NCI-H187 treated with DMSO at 0.1 percent for 48 hours (cell line): ENCODE measurements at places on chromosomes 1 and 21.

DNA sequence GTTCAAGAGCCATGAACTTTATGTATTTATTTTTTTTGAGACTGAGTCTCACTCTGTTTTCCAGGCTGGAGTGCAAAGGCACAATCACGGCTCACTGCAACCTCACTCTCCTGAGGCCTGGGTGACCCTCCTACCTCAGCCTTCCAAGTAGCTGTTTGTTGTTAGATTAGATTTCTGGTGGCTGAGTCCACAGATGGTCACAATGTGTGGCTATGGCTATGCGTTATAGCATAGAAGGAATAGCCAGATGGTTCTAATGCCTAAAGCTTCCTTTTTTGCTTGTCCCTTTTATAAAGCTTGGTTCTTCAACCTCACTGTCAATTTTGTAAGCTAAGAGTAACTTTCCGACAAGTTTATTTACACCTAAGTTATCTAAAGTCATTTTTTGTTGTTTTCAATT, 62.3 kb upstream of the FMN2 start:
- no peak for DNase-seq

- DNase-seq = no peak
These were observed 798 bp downstream of the ZBED6 start for GRCh38 chr1:203796236-203796605.

DNA sequence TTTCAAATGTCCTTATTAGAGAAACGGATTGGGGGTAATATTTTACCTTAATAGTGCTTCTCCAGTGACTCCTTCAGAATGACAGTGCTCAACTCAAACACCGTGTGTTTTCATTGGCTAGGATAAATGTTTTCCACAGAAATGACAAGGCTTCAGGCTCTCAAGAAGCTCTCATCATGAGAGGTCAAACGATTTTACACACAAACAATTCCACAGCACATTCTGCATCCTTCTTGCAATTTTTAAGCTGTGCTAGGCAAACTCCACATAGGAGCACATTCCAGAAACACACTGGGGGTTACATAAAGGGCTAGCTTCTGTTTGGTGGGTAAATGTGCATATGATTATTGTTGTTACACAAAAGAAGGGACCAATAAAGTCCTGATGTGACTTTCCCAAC, 75.5 kb upstream of the IPO9 start:
- no peak for DNase-seq

DNA sequence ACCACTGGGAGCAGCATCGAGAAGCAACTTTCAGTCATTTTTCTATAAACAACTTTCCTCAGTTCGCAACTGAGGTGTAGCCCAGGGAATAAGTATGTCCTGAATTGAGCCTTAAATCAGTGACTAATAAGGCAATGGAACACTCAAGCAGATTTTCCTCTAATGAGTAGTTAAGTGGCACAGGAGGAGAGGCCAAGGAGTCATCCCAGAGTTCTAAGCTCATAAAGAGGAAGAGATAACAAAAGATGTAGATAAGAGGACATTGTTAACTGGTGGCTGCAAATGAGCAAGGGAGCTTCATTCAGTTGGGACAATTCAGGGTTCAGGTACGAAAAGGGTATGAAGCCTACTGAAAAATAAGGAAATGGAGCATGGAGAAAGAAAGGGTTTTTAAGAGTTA, 64.5 kb downstream of the LRRC40 start:
- DNase-seq = no peak

DNA sequence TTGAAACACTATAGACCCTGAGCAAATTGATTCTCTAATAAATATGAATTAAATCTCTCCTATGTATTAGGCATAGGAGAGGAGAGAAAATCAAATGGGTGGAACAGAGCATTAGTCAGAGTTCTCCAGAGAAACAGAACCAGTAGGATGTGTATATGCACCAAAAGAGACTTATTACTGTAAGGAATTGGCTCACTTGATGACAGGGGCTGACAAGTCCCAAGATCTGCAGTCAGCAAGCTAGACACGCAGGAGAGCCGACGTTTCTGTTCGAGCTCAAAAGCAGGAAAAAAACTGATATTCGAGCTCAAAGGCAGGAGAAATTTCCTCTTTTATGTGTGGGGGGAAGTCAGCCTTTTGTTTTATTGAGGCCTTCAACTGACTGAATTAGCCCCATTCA, 259.2 kb upstream of the KAZN start:
- no peak for DNase-seq

DNA sequence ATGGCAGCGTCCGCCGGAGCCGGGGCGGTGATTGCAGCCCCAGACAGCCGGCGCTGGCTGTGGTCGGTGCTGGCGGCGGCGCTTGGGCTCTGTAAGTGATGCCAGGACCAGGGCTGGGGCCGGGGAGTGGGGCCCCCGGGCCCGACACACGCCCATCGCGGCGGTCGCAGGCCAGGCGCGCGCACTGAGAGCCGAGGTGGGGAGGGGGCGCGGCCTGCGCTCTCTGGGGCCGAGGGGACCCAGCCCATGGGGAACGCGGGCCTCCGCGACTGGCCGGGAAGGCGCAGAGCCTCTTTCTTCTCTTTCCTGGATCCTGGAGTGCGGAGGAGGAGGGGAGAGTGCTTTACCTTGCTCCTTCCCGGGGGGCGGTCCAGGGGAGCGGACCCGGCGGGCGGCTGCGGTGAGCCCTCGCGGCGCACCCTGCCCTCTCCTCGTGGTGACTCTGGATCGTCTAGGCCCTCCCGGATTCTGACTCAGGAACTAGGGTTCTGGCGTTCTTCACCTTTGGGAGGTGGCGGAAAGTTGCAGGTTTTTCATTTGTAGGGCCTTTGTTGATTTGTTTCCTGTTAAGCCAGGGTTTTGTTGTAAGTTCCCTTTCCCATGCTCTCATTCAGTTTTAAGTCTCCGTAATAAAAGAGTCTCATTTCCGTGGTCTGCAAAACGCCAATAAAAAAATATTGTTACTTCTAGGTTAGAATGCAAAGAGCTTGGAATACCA, 529 bp downstream of the MPZL1 start:
- no peak for DNase-seq

- DNase-seq = no peak
These were observed 155.8 kb upstream of the KAZN start for GRCh38 chr1:14442669-14443068.

GRCh38 chr1:31657972-31658510, 13.4 kb upstream of the PEF1 start:
- DNase-seq = no peak

DNA sequence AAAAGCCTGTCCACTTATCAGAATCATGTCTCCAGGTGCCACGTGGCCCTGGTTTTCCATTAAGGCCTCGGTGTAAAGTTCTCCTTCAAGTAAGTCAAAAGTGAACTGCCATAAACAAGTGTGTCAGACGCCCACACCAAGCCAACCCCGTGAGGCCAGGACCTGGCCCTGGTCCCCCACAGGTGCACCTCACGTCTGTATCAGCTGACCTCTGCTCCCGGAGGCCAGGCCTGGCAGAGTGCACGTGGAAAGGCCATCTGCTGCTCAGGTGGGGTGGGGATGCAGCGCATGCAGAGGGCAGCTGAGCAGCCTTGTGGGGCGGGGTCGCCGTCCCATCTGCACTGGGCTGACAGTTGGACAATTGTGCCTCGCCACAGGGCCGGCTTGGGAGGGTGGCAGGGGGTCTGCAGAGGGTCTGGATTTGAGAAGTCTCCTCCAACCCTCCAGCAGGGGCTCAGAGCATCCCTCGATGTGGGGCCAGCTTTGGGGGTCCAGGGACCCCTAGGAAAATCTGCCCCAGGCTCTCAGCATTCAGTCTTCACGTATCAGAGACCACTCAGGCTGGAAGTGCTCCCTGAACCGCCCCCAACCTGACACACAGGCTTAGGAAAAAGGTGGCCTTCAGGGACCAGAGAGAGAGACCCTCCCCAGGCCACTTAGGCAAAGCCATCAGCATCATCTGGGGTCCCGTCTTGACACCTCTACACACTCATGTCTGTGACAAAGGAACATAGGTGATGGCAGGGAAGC, 3.0 kb downstream of the SLC19A1 start:
- no peak for DNase-seq

- no peak for DNase-seq
These were observed 7.6 kb downstream of the HTR6 start for GRCh38 chr1:19672237-19672636.

GRCh38 chr1:61089741-61090140, 7.4 kb downstream of the NFIA start:
- no peak for DNase-seq

GRCh38 chr1:246181241-246181640, 325.8 kb downstream of the SMYD3 start:
- no peak for DNase-seq

DNA sequence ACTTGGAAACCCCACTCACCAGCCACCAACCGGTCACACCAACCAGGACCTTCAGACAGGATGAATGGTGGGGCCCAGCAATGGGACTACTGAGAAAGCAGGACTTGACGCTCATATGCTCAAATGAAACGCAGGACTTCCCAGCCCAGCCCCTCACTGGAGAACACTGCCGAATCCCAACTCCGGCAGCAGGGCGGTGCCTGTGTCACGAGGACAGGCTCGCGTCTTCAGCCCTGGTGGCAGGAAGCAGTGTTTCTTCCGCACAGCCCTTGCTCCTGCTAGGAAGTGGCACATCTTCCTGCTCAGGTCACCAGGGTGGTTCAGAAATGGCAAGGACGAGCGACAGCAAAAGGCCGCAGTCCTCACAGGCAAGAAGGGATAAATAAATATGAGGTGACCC, 38.9 kb downstream of the CD58 start:
- DNase-seq = no peak

GRCh38 chr1:167627615-167627864, 2.5 kb upstream of the RCSD1 start:
- no peak for DNase-seq

DNA sequence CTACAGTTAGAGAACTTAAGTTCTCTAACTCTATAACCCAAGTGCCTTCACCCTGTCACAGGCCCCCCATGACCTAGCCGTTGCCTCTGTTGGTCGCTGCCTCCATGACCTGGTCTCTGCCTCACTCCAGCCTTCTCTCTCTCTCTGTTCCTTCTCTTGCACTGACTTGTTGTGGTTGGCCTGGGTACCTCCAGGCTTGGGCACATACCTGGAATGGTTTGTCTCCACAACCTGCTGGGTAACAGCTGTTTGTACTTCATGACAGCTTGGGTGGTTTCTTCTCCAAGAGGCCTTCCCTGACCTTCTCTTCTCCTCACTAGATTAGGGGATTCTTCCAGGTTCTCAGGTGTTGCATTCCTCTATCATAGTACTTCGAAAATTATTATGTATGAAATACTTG, 371.6 kb upstream of the USP24 start:
- no peak for DNase-seq

DNA sequence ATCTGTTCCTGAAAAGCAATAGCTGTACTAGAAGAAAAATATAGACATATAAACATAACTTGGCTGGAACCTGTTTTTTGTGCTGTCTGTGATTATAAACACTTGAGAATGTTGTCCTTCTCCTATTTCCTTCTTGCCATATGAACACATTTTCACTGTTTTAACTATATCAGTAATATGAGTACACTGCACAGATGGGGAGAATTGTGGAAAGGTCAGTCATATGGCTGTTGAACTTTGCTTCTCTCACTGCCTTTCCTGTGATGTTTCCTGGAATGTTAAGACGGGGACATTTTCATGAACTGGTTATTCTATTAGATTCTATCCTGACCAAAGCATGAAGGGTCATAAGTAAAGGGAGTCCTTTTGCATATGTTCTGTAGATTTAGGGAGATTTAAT, 24.9 kb downstream of the HMCN1 start:
- DNase-seq = no peak

DNA sequence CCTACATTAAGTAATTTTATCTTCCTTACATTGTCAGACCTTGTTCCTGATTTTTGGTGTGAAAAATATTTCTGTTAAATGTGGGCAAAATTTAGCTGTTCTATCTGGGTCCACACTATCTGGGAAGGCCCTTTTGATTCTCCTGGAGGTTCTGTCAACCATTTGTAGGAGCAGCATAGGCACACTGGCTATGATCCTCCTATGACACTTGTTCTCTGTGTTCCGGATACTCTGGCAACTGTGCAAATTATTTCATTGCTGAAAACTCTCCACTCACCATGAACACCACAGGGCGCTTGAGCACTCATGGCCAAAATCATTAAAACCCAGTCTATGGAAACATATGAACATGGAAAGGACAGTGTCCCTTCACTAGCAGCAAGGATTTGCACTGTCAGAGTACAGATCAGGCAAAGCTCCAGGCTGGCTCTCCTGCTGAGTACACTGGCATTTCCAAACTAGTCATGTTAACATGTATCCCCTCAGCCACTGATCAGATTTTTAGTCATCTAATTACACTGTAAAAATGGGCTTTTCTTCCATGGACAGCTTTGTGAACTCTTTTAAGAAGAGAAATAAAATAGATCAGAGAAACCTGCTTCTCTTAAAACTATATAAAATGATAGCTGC, 43.9 kb upstream of the SGIP1 start:
- no peak for DNase-seq

DNA sequence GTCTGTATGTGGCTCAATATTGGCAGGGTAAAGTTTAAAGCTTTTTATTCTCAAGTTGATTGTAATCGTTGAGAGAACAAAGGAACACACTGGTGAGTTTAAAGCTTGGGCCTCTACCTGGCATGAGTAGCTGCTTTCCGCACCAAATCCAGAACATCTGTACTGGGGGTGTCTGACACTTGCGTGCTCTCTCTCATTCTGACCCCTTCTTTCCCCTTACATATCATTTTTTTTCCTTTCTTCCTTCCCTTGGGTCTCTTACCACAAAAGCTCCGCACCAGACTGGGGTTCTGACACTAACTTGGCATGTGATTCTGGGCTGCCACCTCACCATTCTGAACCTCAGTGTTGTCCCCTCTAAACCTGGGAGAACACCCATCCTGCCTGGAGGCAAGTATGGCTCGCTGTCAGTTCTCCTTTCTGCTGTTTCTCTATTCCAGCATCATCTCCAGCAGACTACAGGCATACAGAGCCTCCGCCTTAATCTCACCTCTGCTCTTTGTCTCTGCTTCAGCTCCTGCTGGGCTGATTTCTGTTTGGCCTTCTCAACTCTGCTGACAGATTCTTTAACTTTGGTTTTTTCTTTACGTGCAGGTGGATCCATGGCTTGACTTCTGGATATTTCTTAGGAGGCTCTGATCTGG, 859 bp upstream of the ERMAP start:
- no peak for DNase-seq

GRCh38 chr1:3457910-3458883, 3.7 kb downstream of the ARHGEF16 start:
- DNase-seq = no peak

DNA sequence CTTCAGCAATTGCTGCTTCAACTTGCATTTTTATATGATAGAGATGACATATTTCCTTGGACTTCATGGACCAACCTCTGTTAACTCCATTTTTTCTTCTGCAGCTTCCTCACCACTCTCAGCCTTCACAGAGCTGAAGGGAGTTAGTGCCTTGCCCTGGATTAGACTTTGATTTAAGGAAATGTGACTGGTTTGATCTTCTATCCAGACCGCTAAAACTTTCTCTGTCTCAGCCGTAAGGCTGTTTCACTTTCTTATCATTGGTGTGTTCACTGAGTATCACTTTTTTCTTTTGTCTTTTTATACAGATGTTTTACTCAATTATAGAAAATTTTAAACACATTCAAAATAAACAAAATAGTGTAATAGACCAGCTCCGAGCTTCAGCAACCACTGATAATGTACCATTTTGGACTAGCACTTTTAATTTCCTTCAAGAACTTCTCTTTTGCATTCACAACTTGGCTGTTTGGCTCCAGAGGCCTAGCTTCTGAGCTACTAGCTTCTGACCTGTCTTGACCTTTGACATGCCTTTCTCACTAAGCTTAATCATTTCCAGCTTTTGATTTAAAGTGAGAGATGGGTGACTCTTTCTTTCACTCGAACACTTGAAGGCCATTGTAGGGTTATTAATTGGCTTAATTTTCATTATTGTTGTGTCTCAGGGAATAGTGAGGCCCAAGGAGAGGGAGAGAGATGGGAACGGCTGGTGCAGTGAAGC, 9.3 kb downstream of the NEK7 start:
- DNase-seq = no peak

GRCh38 chr1:71294178-71294577, 213.3 kb upstream of the ZRANB2 start:
- no peak for DNase-seq
